ENCODE measurements at places on chromosomes 3 and 15. TPM values are rescaled to one million over a fixed set of nuclear protein-coding genes. Genes with fewer than 3 reads are reported as not detected.

SEMA3B gene
- total RNA-seq = 1.4 TPM

STAC gene
- not detected for total RNA-seq

SAMD7 gene
- not detected for total RNA-seq

CACNA2D2 gene
- total RNA-seq = not detected

CAPN3 gene
- total RNA-seq = 0.15 TPM

ZNF501 gene
- total RNA-seq = 5.8 TPM

GPR149 gene
- not detected for total RNA-seq

All from epithelial cell of umbilical artery (primary cell).